ENCODE measurements at places on chromosomes 16 and 17.

- no peak for DNase-seq
Observed at GRCh38 chr17:12388226-12388625, 277.5 kb upstream of the MYOCD start.

DNA sequence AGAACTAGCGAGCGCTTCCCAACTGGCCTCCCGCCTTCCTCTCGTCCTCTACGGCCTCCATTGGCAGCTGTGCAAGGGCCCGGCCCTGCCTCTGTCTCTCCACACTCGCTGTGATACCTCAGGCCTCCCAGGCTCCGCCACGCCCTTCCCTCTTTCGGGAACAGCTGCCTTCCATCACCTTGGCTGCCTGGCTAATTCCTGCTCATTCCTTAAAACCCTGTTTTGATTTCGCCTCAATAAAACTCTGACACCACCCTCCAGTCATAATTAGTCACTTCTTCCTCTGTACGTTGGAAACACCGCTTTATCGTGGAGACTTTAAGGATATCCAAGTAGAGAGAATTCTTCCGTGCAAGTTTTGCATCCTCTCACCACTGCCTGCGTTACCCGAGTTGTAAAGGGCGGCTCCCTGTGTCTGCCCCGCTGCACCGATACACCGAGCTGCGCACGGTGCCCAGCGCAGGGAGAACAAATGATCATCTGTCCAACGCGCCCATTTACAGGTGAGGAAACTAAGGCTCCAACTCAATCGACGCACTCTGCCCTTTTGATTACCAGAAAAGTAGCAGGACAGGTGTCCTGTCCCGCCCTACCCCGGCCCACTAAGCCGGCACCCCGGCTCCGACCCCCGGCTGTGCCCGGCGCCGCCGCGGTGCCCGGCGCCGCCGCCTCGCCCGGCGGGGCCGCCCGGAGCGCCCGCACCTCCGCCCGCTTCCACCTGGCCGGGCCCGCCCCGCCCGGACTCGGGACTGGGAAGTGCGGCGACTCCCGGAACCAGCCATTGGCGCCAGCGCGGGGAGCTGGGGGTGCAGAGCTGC is 139.7 kb downstream of the SEC14L1 start:
- DNase-seq, result no peak

DNA sequence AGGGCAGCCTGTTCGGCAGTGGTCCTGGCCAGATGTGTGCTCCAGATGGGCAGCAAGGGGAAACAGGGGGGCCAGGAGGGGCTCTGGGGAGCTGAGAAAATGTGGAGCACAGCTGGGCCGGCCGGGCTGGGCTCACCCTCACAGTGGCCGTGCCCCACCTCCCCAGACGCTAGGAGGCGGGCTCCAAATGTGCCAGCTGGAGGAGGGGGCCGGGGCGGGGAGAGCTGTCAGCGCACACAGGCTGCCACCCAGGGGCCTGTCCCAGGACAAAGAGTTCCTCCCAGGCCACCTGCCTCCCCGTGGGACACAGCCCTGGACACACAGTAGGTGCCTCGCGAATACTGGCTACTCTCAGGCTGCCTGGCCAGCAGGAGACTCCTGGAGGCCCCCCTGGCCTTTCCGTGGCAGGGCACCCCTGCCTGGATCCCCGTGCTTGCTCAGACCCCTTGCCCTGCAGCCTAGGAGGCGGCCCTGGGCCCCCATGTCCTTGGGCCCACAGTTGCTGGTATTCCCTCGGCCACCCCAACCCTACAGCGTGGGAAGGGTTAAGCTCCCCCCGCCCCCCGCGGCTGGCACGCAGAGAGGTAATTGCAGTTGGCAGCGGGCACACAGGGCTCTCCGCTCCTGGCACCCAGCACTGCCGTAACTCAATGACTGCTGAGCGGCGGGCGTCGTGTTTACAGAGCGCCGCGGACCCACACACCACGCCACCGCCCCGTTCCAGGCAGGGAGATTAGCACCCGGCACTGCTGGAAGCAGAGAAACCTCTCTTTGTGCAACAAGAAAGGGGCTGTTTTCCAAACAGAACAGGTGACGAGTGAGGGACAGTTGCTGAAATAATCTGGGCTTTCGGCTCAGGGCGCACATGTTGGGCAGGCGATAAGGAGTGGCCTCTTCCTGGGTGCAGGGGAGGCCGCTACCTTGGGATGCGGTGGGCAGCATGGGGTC is 32.2 kb downstream of the BAHCC1 start:
- no peak for DNase-seq

DNA sequence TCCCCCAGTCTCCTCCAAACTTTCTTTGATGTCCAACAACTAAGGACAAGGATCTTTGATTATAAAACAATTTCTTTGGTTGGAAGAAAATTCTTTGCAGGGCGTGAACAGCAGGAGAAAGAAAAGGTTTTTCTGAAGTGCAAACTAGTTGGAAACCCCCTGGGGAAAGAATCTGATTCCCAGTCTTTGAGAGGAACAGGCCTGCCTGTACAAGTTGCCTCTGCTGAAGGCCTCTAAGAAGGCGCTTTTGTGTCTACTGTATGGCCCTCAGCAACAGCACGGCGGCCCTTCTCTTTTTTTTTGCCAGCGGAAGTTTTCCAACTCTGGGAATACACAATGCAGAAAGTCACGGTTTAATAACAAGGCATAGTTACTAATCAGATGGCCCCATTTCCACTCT is 14.0 kb downstream of the RNF43 start:
- no peak for DNase-seq

GRCh38 chr17:19285213-19285900 is 48.2 kb downstream of the EPN2 start:
- DNase-seq, result no peak

- no peak for DNase-seq
Observed at GRCh38 chr17:47274319-47275069, 20.9 kb downstream of the ITGB3 start.
